Caco-2 (cell line): ENCODE measurements at places on chromosomes 16 and 17.

DNA sequence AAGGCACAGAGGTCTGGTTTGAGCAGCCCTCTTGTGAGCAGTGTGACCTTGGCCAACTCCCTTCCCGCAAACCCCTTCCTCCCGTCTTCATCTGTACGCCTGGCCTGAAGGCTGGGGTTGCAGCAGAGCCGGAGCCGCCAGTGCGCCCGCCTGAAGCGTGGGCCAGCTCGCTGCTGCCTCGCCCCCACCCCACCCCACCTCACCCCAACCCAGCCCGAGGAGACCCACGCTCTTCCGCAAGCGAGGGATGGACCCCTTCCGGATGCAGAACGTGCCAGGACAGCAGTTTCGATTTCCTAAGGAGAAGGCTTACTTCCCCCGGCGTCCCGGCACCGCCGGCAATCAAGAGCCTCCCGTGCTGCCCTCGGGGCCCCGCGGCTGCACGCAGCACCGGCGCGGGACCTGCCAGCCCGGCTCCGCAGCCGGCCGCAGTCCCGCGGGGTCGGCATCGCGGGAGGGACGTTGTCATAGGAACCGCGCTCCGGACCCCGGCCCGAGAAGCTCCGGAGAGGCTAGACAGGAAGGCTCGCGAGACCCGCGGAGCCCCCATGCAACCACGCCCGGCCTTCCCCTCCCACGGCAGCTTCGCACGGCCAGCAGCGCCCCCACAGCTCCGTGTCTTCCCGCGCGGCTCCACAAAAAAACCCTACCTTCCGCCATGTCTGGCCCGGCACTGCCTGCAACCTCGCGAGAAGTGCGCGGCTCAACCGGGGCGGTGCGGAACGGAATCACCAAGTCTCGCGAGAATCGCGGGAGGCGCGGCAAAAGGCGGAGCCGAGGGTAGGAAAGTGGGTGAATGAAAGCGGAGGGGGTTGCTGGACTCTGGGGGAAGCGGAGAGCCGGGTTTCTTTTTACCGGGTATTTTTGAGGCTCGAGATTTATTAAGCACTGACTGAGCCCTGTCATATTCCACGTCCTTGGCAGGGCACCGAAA, at the start of gene ANKFY1:
Gene ANKFY1, minus strand, starts transcription at position 698 of the 934 bp plus-strand sequence. Its CDS starts 38 bp downstream, at position 660.
- peak; percentile 93 for DNase-seq

DNA sequence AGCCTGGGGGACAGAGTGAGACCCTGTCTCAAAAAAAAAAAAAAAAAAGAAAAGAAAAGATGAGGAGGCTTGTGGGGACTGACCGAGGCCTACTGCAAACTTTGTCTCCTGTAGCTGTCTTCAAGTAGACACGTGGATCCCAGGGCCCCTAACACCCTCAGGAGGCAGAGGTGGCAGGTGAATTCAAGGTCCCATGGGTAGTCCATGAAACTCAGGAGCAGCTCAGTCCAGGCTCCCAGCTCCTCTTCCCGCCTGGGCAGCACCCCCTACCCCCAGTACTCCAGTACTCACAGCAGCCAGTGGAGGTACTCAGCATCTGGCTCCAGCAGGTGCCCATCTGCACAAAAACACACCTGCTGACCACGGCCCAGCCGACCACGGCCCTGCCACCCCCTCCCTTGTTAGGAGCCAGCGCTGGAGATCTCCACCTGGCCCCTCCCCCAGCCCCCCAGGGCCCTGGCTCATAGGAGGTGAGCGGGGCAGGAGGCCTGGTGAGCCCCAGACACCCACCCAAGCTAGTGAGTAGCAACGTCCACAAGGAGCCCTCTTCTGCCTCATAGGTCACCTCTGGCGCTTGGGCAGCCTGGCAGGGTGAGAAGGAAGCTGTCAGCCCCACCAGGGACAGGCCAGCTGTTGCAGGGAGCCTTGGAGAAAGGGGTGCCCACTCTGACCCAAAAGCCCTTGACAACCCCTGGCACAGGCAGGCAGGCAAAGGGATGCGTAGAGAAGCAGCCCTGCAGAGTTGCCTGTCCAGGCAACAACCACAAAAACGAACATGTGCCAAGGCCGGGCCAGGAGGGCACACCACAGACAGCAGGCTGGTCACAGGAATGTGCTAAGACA, 3.8 kb downstream of the MRPL38 start:
- no peak for DNase-seq

GRCh38 chr17:10668775-10669174, 11.7 kb upstream of the MYH3 start:
- peak; percentile 35 for DNase-seq

GRCh38 chr16:66549284-66550131, at the start of gene TK2:
Gene TK2, minus strand, starts transcription at chr16:66550122. Its CDS starts 61 bp downstream, at chr16:66550061.
- DNase-seq, result peak; percentile 74

DNA sequence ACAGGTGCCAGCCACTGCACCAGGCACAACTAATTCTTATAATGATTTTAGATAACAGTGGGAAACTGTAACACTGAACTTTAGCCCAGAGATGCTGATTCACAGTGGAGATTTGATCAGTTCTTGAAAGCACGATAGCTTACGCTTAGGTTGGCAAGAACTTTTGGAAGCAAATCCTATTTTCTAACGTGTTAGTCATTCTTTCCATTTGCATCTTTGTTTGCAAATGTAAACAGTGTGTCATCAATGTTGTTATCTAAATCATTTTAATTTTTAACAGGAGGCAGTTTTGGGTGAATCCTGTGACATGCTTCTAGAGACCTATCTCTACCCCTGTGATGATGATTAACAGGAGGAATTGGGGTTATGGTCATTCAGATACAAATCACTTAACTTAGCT, 35.7 kb upstream of the GNA13 start:
- no peak for DNase-seq

DNA sequence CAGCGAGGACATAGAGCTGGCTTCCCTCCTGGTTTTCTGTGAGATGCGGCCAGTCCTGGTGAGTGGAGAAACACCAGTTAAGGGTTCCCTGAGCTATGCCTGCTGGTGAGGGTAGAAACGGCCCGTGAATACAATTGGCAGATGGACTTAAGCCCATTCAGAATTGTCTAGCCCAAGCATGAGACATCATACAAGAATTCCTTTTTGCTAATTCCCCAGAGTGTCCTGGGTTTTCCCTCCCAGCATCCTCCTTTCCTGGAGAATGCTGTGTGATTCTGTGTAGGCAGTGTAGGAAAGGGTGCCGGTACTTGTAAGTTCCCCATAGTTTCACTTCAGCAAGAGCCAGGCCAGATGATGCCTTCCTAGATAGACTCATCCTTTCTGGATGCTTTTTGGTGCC, 65.1 kb downstream of the SDR42E1 start:
- no peak for DNase-seq

- DNase-seq, result no peak
Measured at GRCh38 chr17:3695723-3696411, at the start of gene P2RX5. Gene P2RX5, minus strand, starts transcription at chr17:3696155. Its CDS starts 150 bp downstream, at chr17:3696005.

DNA sequence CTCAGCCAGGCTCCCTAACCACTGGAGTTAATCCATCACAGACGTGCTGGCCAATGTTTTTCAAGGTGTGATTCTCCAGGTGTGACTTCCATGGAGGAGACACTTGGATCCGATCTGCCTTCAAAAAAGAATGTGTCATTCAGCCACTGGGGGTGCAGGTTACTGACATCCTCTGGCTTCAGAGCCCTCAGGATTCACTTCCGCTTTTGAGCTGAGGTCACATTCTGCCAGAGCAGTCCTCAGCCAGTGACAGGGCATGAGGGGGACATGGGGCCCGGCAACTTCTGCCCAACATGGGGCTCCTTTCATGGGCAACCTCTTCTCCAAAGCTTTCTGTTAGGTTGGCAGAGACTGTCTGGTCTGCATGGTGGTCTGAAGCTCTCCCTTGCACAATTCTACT, 81.4 kb downstream of the GRIN2A start:
- no peak for DNase-seq

DNA sequence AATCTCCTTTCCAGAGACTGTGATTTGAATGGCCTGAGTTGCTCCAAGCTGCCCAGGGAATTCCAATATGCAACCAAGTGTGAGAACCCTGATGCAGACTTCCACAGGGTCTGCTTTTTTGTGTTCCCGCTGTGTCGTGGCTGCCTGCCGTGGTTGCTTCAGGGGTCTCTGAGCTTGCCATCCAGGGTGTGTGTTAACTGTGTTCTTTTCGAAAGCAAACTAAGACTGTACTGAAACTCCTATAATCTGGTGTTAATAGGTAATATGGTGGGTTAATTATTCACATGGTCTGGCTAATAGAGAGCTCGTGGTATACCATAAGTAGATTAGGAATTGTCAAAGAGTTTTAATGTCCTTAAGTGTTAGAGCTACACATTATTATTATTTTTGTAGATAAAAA, 20.7 kb downstream of the UBN1 start:
- no peak for DNase-seq

- peak; percentile 61 for DNase-seq
Measured at GRCh38 chr16:67663151-67663876, 2.6 kb downstream of the PARD6A start.
